ENCODE measurements at places on chromosomes 7 and 10. TPM values are rescaled to one million over a fixed set of nuclear protein-coding genes. Genes with fewer than 3 reads are reported as not detected.

GRCh38 chr7:761631-762030 lies 34.5 kb upstream of the PRKAR1B start:
- no peak overlapping the region for H3K27ac ChIP-seq
- no peak for DNase-seq
- H3K4me1 ChIP-seq, result no peaks in the 10 kb centered on the region
- H3K36me3 ChIP-seq, result peaks cover 80% of the 10 kb centered on the region
- no peak overlapping the region for H3K4me3 ChIP-seq

IFIT1B gene
- total RNA-seq, result not detected

CHAT gene
- total RNA-seq, result not detected

DNA sequence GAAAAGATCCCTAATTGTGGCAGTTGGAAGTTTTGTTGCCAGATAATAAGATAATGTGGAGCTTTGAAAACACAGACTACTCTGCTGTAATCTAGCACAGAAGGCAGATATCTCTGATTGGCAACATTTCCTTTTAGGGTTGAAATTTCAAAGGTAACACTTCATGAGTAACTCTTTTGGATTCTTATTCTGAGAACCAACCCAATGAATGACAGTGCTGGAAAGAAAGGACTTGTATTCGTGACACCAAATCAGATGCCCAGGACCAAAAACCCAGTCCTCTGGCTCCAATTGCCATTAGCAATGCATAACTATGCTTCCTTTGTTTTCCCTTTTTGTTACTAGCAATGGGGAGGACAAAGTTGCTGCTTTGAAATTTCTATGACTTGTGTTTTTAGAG lies 41.0 kb upstream of the ELMO1 start:
- no peak overlapping the region for H3K4me3 ChIP-seq
- no peak overlapping the region for H3K27ac ChIP-seq
- H3K4me1 ChIP-seq, result no peaks in the 10 kb centered on the region

DNA sequence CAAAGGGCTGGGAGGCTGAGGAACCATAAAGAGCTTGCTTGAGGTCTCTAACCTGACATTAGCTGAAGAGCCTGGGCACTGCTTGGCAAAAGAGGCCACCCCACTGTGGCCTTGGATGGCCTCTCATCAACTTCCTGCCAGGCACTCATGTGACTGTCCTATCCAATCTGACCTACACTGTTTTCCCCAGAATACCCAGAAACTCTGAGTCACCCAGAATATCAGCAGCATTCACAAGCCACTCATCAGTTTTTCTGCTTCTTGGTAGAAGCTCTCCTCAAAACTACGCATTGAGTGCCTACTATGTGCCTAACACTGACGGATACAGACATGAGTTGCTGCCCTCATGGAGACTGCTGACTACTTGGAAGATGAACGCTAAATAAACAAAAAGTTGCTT lies 4.1 kb upstream of the NT5C2 start:
- H3K4me1 ChIP-seq, result peaks cover 47% of the 10 kb centered on the region
- H3K36me3 ChIP-seq, result no peaks in the 10 kb centered on the region
- DNase-seq, result peak; percentile 41
- H3K27me3 ChIP-seq, result no peaks in the 10 kb centered on the region
- peak overlapping the region; percentile 64 for H3K27ac ChIP-seq
- no peak overlapping the region for H3K4me3 ChIP-seq

- H3K4me1 ChIP-seq, result no peaks in the 10 kb centered on the region
- peaks cover 54% of the 10 kb centered on the region for H3K36me3 ChIP-seq
- H3K27ac ChIP-seq, result no peak overlapping the region
- no peak overlapping the region for H3K4me3 ChIP-seq
- DNase-seq, result no peak
- H3K27me3 ChIP-seq, result no peaks in the 10 kb centered on the region
These were observed 27.6 kb downstream of the ERLIN1 start for GRCh38 chr10:100158044-100158805.

AGMO gene
- total RNA-seq, result 0.36 TPM

GRCh38 chr10:26336979-26337378 lies 101.2 kb upstream of the APBB1IP start:
- no peak for DNase-seq
- H3K36me3 ChIP-seq, result no peaks in the 10 kb centered on the region
- no peaks in the 10 kb centered on the region for H3K4me1 ChIP-seq

DYDC2 gene
- total RNA-seq, result not detected

- H3K27ac ChIP-seq, result no peak overlapping the region
- H3K36me3 ChIP-seq, result no peaks in the 10 kb centered on the region
- no peaks in the 10 kb centered on the region for H3K4me1 ChIP-seq
- H3K4me3 ChIP-seq, result no peak overlapping the region
- peaks cover 92% of the 10 kb centered on the region for H3K27me3 ChIP-seq
- DNase-seq, result no peak
These were observed 51.6 kb upstream of the PAX2 start for GRCh38 chr10:100693821-100694220.

IQUB gene
- total RNA-seq, result 0.38 TPM

- no peak for DNase-seq
- H3K4me1 ChIP-seq, result no peaks in the 10 kb centered on the region
- no peaks in the 10 kb centered on the region for H3K27me3 ChIP-seq
These were observed 427.6 kb downstream of the THSD7A start for GRCh38 chr7:11404355-11404754.

GRCh38 chr10:28763471-28764170 lies 86.3 kb downstream of the BAMBI start:
- H3K36me3 ChIP-seq, result no peaks in the 10 kb centered on the region
- H3K4me3 ChIP-seq, result no peak overlapping the region
- no peak overlapping the region for H3K27ac ChIP-seq
- DNase-seq, result no peak

DNA sequence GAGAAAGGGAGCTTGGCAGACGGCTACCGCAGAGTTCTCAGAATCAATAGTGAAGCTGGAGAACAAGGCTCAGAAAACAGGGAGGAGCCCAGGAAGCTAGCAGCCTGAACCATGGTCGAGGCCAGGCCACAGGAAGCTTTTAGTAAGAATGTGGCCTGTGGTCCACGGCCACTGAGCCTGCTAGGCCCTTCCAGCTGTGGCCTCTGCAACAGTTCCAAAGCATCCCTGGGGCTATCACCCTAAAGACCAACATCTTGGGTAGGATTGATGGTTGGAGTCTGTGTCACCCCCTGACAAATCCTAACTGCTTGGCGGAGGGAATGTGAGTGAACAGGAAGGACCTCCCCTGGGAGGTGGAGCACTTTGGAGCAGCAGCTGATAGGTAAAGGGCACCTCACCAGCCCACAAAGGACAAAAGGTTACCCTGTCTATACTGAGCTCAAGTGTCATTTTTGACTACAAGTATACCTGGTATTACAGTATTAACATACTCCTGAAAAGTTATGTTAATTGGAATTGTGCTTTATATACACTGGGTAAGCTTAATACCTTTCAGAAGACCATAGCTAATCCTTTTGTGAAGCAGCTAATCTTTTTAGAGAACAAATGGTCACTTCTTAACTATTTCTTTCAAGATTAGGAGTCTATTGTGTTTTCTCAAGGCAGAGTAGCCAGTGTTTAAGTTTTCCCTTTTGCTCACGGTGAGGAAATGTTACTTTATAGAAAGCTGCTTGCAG lies 18.7 kb downstream of the PTPRE start:
- DNase-seq, result no peak
- no peaks in the 10 kb centered on the region for H3K27me3 ChIP-seq
- H3K4me3 ChIP-seq, result no peak overlapping the region
- H3K4me1 ChIP-seq, result peaks cover 67% of the 10 kb centered on the region
- H3K36me3 ChIP-seq, result no peaks in the 10 kb centered on the region

GRCh38 chr7:70582927-70583895 lies 548.7 kb upstream of the GALNT17 start:
- DNase-seq, result no peak
- no peak overlapping the region for H3K4me3 ChIP-seq
- H3K4me1 ChIP-seq, result no peaks in the 10 kb centered on the region
- no peaks in the 10 kb centered on the region for H3K36me3 ChIP-seq

DNA sequence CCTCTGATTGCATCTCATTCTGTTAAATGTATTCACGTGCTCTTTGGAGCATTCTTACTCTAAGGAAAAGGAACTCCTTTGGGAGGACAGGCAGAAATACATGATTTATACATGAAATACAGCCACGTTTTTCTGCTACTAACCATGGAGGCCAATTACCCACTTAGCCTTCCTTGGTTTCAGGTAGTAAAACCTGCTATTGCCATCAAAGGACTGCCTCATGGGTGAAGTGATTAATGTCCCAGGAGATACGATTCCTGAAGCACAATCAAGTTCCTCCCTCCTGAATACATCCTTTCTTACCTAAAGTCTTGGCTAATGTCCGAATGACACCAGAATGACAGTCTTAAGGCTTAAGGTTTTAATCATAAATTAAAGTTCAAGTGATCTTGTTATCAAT lies 58.5 kb upstream of the PIK3CG start:
- no peak overlapping the region for H3K4me3 ChIP-seq
- H3K36me3 ChIP-seq, result no peaks in the 10 kb centered on the region
- H3K4me1 ChIP-seq, result no peaks in the 10 kb centered on the region
- no peak overlapping the region for H3K27ac ChIP-seq
- DNase-seq, result no peak

SYCE1 gene
- 0.44 TPM for total RNA-seq

Measured in left ventricle myocardium inferior (tissue), 1 donor.